ENCODE measurements at places on chromosomes 7 and 10. TPM values are rescaled to one million over a fixed set of nuclear protein-coding genes. Genes with fewer than 3 reads are reported as not detected.

The OR2F1 gene
- total RNA-seq: not detected

The ACBD7 gene
- total RNA-seq: 0.28 TPM

The ZNF804B gene
- total RNA-seq: not detected

The UNCX gene
- total RNA-seq: not detected

The POLR2J2 gene
- 42.6 TPM for total RNA-seq

The PIK3CG gene
- total RNA-seq: 28.3 TPM

The CYP26C1 gene
- 0.49 TPM for total RNA-seq

The NPC1L1 gene
- total RNA-seq: 0.10 TPM

The CDHR3 gene
- 11.1 TPM for total RNA-seq

The CALHM2 gene
- total RNA-seq: 46.8 TPM

DNA sequence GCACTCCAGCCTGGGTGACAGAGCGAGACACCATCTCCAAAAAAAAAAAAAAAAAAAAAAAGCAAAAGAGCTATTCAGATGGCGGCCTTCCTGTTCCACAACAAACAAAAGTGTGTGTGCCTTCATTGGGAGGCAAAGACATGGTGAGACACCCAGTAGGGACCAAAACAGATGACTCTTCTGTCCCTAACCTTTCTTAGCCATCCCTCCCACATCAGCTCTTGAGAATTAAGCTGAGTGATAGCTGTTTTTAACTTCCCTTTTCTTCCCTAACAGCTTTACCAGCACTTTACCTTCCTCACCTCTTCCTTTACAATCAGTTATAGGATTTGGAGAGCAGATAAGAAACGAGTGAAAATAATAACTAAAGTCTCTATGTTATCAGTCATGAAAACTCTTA lies 48.2 kb downstream of the ARMH3 start:
- no peak for DNase-seq

- no peak for DNase-seq
These were observed 71.8 kb downstream of the OSBPL3 start for GRCh38 chr7:24908166-24908565.

DNA sequence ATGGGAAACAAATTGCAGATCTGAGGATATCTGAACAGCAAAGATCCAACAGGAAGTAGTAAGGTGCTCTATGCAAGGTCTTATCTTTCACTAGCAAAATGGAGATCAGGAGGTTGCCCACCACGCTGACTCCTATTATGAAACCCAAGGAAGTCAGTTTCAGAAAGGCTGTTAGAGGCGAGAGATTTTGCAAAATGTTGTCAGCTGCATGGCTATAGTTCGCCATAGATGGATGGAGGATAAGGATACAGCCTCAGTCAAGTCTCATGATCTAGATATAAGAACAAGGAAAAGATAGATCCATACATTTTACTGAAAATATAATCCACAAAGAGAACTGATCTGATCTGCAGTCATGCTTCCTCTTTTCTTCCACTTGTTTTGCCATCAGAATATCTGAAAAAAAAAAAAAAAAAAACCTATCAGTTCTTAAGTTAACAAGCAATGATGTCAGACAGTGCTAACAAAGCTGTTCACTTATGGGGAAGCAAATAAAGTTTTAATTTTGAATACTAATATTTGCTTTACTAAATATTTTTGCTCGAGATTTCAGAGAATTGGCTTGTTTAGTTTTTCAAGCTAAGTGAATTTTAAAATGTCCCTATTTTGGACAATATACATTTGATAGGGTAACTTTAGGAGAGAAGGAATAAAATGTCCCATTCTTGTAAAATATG lies 2.0 kb downstream of the GPR85 start:
- DNase-seq: no peak

DNA sequence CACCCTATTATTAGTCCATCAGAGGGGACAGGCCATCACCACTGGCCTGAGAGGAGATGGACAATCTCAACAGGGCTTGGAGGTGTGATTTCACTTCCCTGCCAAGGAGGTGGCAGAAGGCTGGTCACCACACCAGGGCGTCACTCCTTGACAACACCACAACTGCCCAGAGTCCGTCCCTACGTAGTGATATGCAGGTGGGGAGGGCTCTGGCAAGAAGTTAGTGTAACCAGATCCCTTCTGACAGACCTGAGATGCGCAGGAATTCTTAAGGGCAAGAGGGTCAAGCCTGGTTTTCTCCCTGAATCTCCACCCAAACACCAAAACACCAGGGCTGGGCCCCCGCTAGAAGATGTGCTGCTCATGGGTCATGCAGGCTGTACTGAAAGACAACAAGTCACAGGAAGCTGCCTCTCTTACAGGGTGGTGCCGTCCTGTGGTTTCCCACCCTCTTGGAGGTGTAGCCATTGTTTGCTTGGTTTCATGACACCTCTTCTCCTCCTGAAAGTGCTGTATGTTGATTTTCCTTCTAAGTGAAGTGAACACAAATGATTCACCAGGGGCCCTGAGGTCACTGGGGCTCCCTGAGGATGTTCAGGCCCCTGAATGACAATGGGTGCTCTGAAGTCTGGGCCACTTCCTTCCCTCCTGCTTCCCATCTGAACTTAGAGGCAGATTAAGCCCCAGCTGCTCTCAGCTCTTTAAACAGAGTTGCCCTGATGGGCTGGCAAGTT lies 27.1 kb downstream of the ATXN7L1 start:
- DNase-seq: peak; percentile 58

DNA sequence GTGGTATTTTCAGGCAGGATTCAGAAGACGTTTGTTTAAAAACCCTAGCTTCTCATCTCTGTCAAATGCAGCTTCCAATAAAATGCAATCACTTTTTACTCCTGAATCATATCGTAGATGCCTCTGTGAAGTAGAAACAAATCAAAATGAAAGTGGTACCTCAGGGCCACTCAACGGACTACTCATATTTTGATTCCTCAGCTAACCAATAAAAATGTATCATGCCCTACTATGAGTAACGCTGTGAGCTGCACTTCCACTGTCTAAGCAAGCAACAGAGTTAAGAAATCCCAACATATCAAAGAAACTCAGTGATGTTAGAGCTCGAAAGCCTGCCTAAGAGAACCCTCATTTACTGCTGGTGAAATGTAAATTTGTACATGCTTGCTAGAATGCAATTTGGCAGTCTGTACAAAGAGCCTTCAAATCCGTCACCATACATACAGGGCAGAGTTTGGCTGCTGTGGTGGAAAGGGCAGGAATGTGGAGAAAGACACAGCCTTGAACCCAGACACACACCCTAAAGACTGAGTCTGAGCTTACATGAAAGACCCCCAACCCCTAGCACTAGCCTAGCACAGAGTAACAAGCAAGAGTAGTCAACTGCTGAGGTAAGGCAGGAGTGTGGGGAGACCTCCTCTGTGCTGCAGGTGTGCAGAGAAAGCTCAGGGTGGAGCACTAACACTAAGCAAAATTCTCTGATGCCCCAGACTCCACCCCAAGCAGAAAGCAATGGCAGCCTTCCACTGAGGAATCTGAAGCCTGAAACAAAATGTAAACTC lies 151.5 kb downstream of the ANK3 start:
- no peak for DNase-seq
